ENCODE measurements at places on chromosomes 3 and 15. TPM values are rescaled to one million over a fixed set of nuclear protein-coding genes. Genes with fewer than 3 reads are reported as not detected.

Gene LRRC31
- not detected for total RNA-seq

- DNase-seq = no peak
Measured at GRCh38 chr3:138861798-138862197, 27.1 kb upstream of the PIK3CB start.

DNA sequence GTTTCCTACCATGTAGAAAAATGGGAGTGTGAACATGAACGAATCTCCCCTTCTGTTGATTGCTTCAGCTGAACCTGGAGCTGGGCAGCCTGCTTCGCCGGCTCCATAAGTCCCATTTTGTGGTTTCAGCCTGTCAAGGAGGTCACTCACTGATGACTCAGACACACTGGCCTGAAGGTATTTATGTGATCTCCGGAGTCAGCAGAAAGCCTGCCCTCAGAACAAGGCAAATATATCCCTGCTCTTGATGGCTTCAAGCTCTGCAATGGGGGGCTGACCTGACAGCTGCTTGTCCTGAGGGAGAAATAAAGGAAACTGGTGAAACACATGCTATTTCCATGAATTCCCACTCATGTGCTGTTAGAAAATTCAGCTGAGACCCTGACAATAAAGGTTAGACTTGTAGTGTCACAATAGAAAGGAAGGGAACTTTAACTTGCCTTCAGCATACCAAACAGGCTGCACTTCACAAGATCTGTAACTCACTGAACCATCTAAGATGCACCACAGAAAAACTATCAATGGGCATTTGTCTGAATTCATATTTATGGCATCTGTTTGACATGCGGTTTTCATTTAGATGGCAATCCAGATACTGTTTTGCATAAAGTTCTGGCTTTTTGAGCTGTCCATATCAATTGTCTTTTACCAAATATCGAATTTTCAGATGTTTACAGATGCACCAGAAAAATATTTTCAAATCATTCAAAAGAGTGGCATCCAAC is 282.0 kb upstream of the VEPH1 start:
- DNase-seq = no peak

- no peak for DNase-seq
Measured at GRCh38 chr15:96338766-96339618, 8.5 kb downstream of the NR2F2 start.

Gene CELSR3
- 7.9 TPM for total RNA-seq

Gene RTP4
- 2.0 TPM for total RNA-seq

Gene FETUB
- not detected for total RNA-seq

DNA sequence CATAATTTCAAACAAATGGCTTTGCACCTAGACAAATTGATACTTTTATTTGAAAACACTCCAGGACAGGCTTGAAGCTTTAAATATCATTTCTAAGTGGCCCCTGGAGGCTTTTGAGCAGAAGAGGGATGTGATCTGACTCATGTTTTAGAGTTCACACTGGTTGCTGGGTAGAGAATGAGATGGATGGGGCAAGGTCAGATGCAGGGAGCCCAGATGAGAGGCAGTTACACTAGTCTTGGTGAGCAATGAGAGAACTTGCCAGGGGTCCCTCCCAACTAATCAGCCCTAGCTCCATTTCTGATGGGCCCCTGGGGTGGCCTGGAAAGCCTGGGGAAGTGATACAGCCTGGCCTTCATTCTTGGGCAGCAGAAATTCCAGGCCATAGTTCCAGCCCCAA is 190.4 kb downstream of the MEGF11 start:
- DNase-seq = no peak
